ENCODE measurements at places on chromosomes 1 and 21. TPM values are rescaled to one million over a fixed set of nuclear protein-coding genes. Genes with fewer than 3 reads are reported as not detected.

DNA sequence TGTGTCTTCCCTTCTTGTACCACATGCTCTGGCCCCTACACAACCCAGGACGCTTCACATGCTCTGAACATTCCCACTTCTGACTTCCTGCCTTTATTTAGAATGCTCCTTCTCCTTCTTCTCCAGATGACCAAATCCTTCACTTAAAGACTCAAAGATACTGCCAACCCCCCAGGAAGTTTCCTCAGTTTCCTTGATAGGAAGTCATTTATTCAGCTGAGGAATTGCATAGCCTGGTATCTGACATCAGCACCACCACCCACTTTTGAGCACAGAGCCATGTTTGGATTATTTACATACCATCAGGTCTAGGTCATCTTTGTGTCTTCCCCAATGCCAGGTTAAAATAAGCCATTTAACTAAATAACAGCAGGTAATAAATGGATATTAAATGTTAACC, 42.4 kb downstream of the GFI1 start:
- H3K4me1 ChIP-seq, result peaks cover 6% of the 10 kb centered on the region
- H3K27me3 ChIP-seq, result peaks cover 4% of the 10 kb centered on the region
- H3K4me3 ChIP-seq, result no peak overlapping the region
- H3K36me3 ChIP-seq, result no peaks in the 10 kb centered on the region
- no peak for DNase-seq

DNA sequence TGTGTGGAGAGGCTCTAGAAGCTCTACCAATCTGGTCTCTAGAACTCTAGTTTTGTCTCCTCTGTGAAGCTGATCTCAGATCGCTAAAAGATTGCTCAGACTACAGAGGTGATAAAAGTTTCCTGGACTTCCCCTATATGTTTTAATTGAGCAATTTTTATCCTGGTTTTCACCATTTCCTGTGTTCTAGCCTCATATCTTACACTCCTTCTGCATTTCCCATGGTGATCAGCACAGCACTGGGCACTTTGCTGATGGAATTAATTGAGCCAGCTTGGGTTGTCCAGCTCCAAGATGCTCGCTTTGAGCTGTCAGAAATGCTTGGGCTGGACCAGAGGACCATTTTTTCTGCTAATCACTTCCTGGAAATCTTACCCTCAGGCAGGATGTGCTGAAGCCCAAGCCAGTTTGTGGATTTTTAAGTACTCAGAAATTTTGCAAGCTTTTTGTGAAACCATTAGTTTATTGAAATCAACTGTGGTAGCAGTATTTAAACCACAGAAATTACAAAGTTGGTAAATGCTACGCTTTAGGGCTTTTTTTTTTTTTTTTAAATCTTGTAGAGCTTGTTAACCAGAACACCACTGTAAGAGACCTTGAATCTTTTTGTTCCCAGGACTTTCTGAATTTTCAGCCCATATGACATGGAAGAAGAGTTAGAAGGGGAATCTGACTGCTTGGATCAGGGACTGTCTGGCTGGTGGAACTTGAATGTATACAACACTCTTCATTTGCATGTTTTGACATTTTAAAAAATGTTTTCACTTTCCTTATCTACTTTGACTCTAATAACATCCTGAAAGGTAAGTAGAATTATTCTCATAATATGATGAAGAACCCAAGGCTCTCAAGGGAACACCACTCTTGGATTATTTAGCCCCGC, 28.4 kb downstream of the CD48 start:
- H3K4me3 ChIP-seq, result no peak overlapping the region
- H3K4me1 ChIP-seq, result no peaks in the 10 kb centered on the region
- DNase-seq, result no peak
- H3K27ac ChIP-seq, result no peak overlapping the region

DNA sequence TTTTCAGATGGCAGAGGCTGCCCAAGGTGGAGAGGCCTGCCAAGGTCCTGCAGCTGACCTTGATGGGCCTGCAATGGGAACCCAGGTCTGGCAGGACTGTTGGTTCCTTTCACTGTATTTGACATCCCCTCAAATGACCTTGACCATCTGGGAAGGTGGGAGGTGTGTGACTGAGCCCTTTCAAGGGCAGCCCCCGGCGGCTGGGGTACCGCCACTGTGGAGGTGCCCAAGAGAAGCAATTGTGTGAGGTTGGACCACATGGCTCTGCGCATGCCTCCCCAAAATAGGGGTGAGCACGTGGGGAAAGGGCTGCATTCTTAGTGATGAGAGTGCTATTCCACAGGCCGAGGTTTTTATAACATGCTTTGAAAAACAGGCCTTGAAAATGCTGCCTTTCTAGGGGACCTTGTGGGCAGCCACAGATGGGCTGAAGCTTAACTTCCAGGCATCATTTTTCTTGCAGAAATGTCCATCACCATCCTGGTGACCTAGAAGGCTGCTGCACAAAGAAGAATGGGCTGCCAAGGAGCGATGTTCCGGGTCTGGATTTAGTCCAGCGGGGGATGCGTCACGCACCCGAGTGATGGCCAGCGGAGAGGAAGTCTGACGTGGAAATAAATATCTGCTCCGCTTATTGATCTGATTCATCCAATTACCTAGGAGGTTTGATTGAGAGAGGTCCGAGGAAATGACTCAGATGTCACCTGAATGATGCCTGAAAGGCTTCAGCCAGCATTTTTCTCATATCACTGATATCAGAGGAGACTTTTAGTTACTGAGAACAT, 16.5 kb upstream of the UTS2 start:
- H3K4me3 ChIP-seq, result no peak overlapping the region
- H3K27me3 ChIP-seq, result peaks cover 6% of the 10 kb centered on the region
- DNase-seq, result no peak
- H3K27ac ChIP-seq, result no peak overlapping the region
- no peaks in the 10 kb centered on the region for H3K4me1 ChIP-seq

DNA sequence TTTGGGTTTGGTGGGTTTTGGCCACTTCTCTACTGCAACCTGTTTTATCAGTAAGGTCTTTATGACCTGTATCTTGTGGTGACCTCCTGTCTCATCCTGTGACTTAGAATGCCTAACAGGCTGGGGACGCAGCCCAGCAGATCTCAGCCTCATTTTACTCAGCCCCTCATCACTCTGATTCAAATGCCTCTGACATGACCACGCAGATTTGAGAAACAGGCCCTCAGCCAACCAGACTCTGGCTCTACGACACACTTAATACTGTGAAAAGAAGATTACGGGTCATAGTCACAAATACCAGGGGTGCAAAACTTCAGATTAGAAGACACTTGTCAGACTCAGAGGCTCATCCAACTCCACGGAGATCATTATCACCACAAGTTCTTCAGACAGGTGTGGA, 28.3 kb upstream of the KIF26B start:
- H3K36me3 ChIP-seq, result peaks cover 7% of the 10 kb centered on the region
- no peak overlapping the region for H3K27ac ChIP-seq
- peaks cover 12% of the 10 kb centered on the region for H3K27me3 ChIP-seq
- H3K4me3 ChIP-seq, result no peak overlapping the region
- peaks cover under 1% of the 10 kb centered on the region for H3K4me1 ChIP-seq
- peak; percentile 19 for DNase-seq

CENPL gene
- total RNA-seq, result 10.9 TPM

HES3 gene
- not detected for total RNA-seq
